ENCODE measurements at places on chromosomes 6 and 20.
A peak's percentile ranks its signal among the peaks of the same experiment; 100 is the strongest.

- DNase-seq, result no peak
Observed at GRCh38 chr6:74091136-74091793, 395.3 kb downstream of the CD109 start.

DNA sequence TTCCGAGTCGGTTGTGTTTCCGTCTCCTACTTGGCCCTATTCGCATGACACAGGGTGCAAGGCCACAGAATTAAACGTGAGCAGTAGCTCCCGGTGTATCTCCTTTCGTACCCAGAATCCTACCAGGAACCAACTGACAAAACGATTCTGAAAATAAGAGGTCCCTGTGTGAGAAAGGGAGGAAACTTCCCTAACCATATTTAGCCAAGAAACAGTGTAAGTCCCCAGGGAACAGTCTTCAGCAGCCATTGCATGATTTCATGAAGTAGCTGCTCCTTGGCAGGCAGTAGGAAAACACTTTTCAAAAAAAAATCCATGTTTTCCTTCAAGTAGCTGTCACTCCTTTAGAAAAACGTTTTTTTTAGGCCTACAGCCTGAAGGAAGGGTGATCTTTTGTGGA is 46.9 kb downstream of the PDE10A start:
- no peak for DNase-seq

- DNase-seq, result no peak
Observed at GRCh38 chr20:54717983-54718382, 242.6 kb downstream of the DOK5 start.

DNA sequence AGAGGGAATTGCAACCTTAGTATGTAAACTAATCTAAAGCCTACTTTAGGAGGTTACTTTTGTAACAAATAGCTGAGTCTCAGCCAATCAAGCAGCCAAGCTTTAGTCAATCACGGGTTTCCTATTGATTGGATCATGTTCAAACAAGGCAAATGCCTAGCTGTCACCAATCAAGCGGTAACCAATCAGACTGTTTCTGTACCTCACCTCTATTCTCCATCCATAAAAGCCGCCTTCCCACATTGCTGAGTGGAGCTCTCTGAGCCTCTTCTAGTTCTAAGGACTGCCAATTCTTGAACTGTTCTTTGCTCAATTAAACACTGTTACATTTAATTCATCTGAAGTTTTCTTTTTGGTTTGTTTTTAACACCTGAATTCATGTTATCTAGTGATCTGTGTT is 148.4 kb upstream of the BMP5 start:
- no peak for DNase-seq

DNA sequence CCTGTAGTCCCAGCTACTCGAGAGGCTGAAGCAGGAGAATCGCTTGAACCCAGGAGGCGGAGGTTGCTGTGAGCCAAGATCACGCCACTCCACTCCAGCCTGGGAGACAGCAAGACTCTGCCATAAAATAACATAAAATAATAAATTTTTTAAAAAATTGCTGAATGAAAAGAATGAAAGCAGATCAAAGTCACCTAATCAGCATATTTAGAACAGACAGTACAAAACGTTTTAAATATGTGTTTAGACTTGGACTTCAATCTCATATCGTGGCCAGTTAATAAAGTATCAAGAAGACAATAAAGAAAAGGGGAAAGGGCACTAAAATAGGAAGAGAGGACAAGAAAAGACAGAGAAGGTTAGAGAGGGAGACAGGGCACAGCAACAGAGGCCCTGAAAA is 74.6 kb downstream of the EPM2A start:
- no peak for DNase-seq

- no peak for DNase-seq
Observed at GRCh38 chr6:79468116-79468515, 69.1 kb downstream of the LCA5 start.

DNA sequence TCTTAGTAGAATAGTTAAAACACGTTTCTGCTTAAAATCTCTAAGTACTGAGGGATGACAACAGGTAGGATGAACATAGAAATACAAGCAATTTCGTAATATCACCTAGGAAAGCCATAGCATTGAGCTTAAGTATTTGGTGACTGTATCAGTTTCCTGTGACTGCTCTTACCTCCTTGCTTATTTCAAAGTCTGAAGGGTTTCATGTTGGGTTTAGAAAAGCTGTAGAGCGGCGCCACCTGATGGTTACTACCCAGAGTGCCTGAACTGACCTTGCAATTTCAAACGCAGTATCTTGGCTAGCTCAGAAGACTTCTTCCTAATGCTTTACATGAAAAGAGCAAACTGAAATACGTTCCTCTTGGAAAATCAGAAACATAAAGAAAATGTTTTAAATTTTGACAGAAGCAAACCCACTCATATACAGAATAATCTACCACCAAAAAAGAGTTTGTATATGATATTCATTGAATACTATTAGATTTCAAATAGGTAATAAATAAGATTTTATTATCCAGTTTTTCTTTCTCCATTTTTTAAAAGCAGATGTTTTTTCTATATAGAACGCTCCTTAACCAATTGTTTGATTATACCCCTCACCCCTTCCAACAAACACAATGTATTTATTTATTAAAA is 82.3 kb upstream of the RIPOR2 start:
- peak; percentile 75 for DNase-seq

DNA sequence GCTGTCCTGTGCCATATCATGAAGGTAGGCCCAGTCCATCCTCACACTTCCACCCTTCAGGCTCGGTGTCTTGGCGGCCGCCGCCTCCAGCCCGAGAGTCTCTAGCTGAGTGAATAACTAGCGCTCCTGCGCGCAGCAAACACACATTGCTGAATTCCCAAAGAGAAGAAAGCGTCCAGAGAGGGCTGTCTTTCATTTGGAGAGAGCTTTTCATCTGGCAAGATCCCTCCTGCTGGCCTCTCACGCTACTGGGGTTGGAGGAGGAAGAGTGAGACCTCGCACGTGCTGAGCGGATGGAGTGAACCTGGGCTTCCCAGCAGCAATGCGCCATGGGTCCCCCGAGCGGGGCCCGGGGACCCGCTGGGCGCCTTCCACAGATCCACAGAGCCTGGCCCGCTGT is 73.2 kb downstream of the NCR2 start:
- no peak for DNase-seq

DNA sequence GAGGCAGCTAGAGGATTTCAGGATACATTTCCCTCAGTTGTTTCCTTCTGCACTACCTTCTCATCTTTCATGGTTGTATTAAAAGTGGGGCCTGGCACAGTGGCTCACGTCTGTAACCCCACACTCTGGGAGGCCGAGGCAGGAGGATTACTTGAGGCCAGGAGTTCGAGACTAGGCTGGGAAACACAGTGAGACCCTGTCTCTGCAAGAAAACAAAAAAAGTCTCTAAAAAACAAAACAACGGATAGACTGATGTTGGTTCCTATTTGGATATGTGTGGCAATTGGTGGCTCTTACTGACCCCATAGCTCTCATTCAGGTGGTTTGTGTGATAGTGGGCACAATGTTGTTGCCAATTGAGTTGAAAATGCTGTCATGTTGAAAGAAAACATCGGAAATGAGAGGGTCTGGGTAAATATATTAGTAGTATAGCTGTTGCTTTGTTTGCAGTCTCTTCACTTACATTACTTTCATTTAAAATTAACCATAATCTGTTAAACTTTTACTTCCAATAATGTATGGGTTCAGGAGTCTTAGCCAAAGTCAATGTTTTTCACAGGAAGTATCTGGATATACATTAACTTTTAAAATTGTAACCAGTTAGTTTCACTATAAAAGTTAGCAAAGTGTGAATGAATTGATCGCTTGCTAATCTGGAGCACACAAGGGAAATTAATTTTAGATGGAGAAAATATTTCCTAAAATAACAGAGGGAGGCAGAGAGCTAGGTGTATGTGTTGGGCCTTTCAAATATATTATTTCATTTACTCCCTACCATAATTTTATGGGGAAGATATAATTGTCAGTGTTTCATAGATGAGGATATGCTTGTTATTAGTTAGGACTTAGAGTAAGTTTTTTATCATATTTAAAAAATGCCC is 31.1 kb downstream of the UTRN start:
- no peak for DNase-seq

DNA sequence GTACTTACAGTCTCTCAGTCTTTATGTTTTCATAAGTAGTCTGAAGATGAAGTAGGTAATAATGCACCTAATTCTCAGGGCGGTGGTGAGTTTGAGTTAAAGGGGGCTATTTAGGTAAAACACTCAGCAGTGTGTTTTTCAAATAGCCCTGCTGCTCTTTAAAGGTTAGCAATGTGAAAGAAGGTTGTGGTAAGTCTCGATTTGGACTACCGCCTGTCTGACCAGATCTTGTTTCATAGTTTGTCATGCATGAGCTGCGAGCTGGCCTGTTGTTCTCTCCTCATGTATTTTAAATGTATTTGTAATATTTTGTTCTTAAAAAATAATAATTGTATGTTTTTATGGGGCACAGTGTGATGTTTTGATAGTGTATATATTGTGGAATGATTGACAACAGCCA is 340.2 kb downstream of the DHX35 start:
- no peak for DNase-seq
